Fibroblast of skin of abdomen (primary cell): ENCODE measurements at places on chromosomes 7 and 10.

DNA sequence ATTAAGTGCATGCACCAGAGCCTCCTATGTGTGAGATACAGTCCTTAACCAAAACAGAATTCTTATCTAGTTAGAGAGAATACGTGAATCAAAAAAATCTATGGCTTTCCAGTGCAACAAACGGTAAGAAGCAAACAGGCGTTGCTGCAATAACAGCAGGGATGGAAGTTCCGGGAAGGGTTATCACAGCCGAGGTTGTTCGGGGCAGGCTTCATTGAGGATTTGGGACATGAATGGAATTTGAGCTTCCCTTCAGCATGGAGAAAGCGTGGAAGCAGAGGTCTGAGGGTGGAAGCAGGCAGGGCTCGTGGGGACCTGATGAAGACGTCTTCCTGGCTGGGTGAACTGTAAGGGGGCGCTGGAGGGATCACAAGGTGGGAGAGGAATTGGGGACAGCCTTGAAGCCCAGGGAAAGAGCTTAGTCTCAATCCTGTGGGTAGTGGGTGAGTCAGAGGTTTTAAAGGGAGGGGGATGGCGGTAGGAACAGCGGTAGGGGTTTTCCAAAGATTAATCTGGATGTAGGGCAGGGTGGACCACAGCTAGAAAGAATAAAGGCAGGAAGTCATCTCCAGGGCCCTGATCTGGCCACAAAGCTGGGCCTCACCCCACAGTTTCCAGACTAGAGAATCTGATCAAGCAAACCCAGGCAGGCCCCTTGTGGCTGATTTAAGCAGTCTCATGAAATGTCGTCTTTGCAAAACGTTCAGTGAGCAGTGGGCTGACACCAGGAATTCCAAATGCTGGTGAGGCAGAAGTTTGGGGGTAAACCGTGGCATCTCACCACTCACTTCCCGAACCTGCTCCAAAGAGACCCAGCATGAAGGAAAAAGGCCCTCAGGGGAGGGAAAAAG, 65.1 kb downstream of the CALML3 start:
- DNase-seq = peak; percentile 86

GRCh38 chr10:122812751-122813150, 32.9 kb downstream of the CUZD1 start:
- no peak for DNase-seq

GRCh38 chr7:131143869-131144268, 183.8 kb upstream of the MKLN1 start:
- DNase-seq = no peak

DNA sequence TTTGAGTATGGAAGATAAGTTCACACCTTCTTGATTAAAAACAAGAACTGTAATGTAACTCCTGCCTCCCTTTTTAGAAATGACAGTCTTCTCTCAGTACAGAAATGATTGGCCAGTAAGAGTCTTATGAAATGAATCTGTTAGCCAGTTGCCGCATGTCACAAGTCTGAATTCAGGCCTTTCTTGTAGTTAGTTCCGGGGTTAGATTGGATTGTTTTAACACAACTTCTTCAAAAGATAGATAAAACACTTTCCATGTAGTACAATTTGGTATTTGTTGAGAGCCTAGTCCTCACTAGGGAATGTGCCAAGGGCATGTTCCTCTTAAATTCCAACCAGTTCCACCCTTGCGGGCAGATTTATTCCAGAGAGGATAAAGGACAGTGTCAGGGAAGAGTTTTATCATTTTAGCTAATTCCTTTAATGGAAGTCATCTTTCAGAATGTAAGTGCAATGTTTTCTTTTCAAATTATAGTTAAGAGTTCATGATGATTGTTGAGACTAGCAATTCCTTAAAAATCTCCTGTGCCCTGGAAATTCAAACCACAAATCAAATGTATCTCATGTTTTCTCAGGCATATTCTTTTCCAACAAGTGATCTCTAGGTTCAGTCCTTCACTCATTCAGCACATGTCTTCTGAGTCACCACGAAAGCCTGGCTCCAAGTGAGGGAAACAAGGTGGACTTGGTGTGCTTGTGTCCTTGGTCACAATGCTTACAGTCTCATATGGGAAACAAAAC, 4.1 kb downstream of the FHIP2A start:
- DNase-seq = peak; percentile 81

- no peak for DNase-seq
Observed at GRCh38 chr7:3065724-3066143, 22.1 kb upstream of the CARD11 start.

- peak; percentile 21 for DNase-seq
Observed at GRCh38 chr7:119197877-119198527, 973.5 kb downstream of the ANKRD7 start.

DNA sequence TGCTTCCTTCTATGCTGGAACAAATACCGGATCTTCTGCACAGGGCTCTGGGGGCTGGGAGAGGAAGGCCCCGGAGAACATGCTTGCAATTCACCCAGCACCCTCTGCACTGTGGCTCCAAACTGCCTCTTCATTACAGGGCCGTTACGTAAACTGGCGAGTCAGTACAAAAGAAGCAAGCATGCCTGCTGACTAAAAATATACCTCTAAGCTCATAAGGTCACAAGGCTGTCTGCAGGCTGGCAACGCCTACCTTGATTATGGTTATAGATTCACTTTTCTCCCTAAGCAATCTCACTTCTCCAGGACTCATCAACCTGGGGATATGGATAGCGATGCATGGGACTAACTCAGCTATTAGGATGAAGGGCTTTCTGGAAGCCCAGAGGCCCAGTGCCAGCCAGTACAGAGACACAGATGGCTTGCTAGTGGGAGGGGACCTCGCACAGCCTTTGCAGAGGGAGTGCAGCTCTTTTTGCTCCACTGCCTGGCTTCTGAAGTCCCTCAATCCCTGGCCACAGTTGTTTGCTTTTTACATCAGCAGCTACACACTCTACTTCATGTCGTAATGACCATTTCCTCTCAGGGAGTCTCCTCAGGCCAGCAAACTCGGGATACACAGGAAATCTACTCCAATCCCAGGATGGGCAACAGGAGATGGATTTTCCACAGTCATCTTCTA, 96.1 kb downstream of the SH3PXD2A start:
- DNase-seq = peak; percentile 83

- DNase-seq = peak; percentile 71
Observed at GRCh38 chr7:30173058-30173897, 38.5 kb downstream of the MTURN start.

DNA sequence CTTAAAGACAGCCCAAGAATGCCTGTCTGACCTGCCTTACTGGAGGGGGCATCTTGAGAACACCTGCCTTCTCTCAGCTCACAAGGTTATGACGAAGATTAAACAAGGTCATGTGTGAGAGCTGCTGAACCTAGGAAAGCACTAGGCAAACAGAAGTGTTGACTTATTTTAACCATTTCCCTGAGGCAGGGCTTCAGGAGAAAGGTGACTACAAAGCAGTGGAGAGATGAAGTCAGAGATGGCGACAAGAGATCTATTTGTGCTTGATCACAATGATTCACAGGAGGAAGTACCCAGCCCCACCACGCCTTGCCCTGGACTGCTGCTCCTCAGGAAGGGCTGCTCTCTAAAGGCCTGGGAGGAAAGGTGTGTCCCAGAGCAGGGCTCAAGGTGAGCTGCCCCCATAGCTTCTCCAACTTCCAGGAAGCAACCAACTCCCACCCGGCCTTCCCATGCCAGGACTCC, 27.8 kb downstream of the STN1 start:
- no peak for DNase-seq

DNA sequence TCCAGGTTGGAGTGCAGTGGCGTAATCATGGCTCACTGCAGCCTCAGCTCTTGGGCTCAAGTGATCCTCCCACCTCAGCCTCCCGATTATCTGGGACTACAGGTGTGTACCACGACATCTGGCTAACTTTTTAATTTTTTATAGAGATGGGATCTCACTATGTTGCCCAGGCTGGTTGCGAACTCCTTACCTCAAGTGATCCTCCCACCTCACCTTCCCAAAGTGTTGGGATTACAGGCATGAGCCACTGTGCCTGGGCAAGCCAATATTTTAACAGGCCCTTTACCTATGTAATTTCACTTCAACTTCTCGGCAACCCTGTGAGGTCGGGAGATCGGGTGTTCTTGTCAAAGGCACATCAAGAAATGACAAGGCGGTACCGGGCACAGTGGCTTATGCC, 146.3 kb downstream of the CUX1 start:
- DNase-seq = no peak

- no peak for DNase-seq
Observed at GRCh38 chr10:128710798-128711183, 584.6 kb upstream of the MKI67 start.

GRCh38 chr7:17787257-17787656, 153.0 kb downstream of the SNX13 start:
- DNase-seq = no peak

GRCh38 chr7:134721171-134721570, 58.3 kb upstream of the CALD1 start:
- no peak for DNase-seq

DNA sequence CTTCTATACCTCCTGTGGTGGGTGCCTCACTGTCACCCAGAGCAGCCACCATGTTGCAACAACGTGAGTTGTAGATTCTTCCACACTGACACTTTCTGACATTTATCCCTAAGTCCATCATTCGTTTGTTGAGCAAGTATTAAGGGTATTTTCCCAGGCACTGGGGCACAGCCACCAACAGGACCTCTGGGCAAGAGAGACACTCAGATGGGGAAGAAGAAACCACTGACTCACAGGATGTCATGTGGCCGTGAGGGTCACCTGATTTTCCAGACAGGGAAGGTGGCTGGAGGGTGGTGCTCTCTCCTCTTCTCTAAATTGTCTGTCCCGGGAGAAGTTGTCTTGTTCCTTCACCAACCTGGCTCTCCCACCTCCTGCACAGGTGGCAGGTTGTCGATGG, 51.7 kb upstream of the PPIF start:
- no peak for DNase-seq
